ENCODE measurements at places on chromosomes 3 and 15.

- peak; percentile 73 for DNase-seq
Observed at GRCh38 chr15:31263751-31264558, 62.7 kb upstream of the KLF13 start.

DNA sequence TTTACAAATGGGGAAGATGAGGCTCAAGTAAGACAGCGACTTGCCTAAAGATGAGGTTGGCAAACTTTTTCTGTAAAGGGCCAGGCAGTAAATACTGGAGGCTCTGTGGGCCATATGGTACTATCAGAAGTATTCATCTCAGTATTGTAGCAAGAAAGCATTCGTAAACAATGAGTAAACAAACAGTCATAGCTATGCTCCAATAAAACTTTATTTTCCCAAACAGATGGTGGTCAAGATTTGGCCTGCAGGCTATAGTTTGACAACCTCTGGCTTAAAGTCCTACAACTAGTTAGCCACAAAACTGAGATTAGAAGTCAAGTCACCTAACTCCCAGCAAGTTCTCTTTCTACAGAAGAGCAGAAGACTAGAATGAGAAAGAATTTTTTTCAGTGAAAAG is 177.0 kb upstream of the NECTIN3 start:
- no peak for DNase-seq

DNA sequence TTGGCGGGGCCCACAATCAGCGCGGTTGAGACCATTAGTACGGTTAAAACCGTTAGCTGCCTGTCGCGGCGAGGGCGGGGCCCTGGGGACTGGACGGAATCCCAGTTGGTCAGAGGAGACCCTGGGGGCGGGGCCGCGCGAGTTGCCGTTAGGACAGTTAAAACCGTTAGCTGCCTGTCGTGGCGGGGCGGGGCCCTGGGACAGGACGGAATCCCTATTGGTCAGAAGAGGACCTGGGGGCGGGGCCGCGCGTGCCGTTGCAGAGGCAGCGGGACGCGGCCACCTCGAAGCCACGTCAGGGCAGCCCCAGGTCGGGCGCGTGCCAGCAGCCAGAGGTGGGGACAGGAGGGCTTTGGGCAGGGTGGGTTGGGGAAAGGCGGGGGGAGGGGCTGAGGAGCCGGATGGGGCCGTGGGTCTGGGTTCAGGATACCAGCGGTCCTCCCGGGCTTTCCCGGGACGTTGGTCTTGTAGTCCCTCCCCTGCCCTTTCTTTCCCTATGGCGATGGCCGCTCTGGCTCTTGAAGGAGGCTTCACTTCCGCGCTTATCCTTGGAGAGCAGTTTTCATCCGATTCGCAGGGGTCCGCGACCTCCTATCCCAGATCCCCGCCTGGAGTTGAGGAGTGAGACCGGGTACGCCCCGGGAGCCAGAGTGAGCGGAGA is 28.0 kb downstream of the KLHDC8B start:
- DNase-seq = no peak

DNA sequence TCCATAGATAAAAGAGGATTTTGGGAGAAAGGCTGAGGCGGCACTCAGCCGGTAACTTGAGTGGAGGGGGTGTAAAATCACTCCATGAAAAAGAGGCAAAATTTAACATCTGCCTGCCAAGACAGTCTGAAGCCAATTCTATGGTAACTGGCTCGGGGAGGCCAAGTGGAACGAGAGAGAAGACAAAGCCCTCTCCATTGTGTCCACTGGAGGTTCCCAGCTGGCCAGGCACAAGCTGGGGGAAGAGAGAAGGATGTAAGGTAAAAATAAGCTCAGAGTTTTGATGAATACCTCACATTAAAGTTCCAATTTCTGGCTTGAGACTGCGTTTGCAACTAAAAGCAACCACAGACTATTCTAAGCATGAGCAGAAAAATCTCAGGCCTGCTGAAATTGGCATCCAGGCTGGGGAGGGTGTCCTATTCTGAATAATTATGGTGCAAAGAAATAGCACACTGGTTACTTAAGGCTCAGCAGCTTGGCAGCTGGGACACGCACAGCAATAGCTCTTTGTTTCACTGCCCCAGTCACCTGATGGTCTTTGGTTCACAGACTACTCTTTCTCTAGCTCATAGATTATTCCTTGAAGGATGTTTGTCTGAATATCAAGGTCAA is 48.8 kb downstream of the CHRD start:
- no peak for DNase-seq

- no peak for DNase-seq
Observed at GRCh38 chr3:63791974-63792373, 27.1 kb upstream of the C3orf49 start.

GRCh38 chr3:39094851-39095677 is 12.4 kb downstream of the GORASP1 start:
- no peak for DNase-seq

- DNase-seq = no peak
Observed at GRCh38 chr3:41138146-41138545, 61.2 kb upstream of the CTNNB1 start.

GRCh38 chr3:140995881-140996280 is 54.2 kb downstream of the SLC25A36 start:
- DNase-seq = no peak

- DNase-seq = no peak
Observed at GRCh38 chr3:16897254-16897926, 12.6 kb downstream of the PLCL2 start.

DNA sequence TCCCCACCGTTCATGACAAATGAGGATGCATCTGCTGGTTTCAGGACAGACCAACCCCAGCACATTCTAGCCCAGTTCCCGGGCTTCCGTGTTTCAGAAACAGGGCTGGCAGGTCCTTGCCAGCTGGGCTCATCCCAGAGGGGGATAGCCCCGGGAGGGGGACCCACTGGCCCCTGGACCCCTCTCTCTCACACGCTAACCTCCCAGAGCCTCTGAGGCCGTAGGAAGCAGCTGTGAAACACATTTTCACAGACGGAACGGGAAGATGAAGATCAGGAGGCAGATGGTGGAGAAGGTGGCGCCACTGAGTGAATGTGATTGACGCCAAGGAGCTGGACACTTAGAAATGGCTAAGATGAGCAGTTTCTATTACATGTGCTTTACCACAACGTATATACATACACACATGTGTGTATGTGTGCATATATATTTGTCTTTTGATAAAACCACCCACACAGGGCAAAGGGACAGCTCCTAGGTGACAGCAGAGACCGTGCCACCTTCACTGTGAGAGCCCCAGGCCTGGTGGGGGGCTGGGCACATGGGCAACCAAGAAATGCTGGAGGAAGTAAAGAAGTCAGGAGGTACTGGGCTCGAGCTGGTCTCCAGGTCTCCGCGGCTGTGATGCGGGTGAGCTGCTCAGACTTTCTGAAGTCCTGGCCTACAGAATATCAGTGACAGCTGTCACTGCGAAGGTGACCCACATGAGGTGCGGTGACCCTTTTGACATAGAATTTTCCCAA is 168.6 kb upstream of the IQSEC1 start:
- no peak for DNase-seq

- DNase-seq = no peak
Observed at GRCh38 chr3:166714206-166714605, 665.9 kb downstream of the ZBBX start.

DNA sequence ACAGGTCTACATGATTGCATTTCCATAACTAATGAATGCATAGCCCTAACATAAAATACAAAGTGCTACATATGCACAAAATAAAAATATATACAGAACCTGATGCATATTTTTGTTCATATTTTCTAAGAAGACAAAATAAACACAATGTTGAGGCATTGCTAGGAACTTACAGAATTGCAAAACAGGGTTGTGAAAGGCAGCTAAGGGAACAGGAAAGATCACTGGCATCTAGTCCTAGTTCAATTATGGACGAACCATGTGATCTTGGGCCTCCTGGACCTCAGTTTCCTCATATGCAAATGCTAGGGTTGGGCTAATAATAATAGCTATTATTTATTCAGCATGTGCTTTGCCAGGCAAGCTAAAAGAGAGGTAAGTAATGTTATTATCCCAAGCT is 15.5 kb upstream of the NCEH1 start:
- no peak for DNase-seq

GRCh38 chr15:78913012-78913411 is 31.8 kb downstream of the CTSH start:
- no peak for DNase-seq

DNA sequence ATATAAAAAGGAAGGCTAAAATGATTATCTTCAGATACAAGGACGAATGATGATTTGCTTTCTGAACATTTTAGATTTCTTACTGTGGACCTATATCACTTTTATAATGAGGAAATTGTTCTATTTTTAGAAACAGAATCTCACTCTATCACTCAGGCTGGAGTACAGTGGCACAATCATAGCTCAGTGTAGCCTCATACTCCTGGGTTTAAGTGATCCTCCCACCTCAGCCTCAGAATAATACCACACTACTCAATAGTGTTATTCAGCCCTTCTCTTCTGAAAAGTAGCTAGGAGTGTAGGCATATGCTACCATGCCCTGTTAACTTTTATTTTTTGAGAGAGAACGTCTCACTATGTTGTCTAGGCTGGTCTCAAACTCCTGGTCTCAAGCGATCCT is 15.8 kb downstream of the DNAJC13 start:
- DNase-seq = no peak

GRCh38 chr3:115648559-115648958 is 25.2 kb downstream of the GAP43 start:
- no peak for DNase-seq

- no peak for DNase-seq
Observed at GRCh38 chr3:110414855-110415254, 656.8 kb upstream of the NECTIN3 start.

DNA sequence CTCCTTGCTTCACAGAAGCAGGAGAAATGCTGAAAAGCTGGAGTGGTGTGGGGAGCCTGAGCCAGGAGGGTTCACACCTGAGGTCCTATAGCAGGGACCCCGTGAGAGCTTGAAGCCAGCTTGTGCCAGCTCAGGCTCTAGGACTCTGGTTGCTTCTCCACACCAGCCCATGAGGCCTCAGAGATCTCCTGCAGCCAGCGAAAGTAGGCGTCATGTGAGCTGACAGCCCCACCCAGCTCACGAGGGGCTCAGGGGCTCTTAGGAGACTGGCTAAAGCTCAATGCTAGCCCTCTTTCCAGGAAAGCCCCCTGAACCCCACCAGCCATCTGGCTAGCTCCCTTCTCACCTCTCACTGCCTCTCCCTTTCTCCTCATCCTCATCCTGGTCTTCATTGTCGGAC is 16.9 kb upstream of the CPEB1 start:
- DNase-seq = no peak

GRCh38 chr3:196968233-196969133 is at the start of gene PIGZ:
PIGZ (minus strand) TSS chr3:196968833; CDS start chr3:196952031, 16,802 bp downstream.
- DNase-seq = peak; percentile 22

DNA sequence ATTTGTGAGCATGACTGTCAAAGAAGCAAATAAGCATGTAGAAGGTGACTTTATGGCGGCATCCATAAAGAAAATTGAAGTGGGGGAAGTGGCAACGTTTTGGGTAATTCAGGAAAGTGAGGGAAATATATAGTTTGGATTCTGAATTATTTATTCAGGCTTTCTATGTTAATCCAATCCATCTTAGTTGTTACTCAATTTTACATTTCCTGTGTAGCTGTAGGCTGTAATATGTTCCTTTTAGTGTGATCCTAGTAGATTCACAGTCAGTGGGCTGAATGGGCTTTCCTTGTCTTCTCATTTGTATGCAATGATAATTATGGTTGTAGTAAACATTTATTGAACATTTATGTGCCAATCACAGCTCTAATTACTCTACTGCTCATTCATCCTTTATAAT is 654.1 kb downstream of the EDEM1 start:
- DNase-seq = no peak

DNA sequence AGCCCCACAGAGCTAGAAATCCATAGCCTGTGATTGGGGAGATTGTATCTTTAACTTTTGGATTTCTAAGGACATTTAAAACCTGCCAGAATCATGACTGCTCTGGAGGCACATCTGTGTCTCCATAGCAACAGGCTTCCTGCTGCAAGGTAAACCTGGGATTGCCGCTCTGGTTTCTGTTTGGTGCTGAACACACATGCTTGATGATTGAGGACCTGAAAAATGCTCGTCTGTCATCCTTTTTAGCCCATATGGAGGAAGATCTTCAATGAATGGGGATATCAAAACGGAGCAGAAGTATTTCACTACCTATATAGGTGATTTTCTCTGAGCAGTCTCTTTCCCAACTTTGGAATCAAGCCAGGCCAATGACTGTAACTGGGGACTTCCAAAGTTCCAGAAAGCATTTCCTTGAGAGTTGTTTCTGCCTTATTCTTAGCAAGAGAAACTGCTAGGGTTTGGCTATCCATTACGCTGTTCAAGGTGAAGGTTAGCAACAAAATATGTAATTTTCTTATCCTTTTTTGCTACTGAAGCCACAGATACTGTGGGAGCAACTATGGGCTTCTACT is 96.5 kb upstream of the TNIK start:
- no peak for DNase-seq

DNA sequence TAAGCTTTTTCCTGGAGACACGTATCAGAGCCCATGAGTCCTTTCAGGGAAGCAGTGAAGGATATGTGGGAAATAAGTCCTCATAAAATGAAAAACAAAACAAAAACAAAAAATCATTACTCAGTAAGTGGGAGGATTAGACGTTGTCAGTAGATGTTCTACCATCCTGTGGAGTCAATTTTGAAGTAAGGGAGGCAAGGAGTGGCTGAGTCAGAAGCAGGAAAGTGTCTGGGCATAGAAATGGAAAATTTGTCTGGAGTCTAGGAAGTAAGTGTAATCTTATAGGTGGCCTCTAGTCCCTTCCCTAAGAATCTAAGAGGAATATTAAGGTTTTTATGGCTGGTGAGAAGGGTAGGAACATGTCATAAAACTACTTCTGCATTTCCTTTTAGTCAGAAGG is 339.8 kb upstream of the SEMA6D start:
- DNase-seq = no peak

GRCh38 chr15:47846128-47846868 is 129.0 kb downstream of the SEMA6D start:
- no peak for DNase-seq

DNA sequence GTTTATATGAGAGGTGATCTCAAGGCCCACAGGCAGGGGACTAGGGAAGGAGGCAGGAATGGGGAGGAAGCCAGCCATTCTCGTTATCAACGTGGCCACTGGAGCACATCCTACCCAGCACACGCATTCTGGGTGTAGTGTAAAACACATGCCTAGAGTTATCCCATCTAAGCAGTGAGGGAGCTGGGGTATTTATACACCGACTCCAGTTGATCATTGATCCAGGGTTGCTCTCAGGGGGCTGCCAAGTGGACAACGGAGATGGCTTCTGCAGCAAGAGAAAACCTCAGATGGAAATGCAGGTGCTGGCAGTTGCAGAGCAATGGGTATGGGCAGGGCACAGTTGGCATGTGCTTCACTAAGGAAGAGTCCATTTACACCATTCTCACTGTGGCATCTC is 30.4 kb upstream of the SYNM start:
- no peak for DNase-seq

- no peak for DNase-seq
Observed at GRCh38 chr3:49855662-49856061, 702 bp downstream of the TRAIP start.

GRCh38 chr3:54215521-54215920 is 93.2 kb downstream of the CACNA2D3 start:
- DNase-seq = no peak

DNA sequence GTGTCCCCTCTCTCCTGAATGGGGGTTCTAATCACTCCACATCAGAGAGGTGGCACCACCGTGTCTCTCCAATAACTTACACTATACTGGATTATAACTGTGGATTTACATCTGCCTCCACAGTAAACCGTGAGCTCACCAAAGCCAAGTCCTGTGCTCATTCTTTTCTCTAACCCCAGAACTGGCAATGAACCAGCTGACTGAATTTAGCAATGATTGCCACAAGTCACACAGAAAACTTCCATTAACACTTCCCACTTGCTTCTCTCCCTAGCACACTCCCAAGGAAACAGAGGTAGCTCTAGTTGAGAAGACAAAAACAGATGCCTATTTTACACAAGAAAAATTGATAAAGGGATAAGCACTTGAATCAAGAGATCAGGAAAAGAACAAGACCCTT is 361.3 kb downstream of the ULK4 start:
- DNase-seq = no peak
